A549 treated with AZD2906 at 1 μM for 4 hours (cell line): ENCODE measurements at places on chromosomes 5 and 9. TPM values are rescaled to one million over a fixed set of nuclear protein-coding genes. Genes with fewer than 3 reads are reported as not detected.

Gene LCN15
- total RNA-seq, result 0.05 to 0.09 TPM (median 0.09 TPM) in 3 of 5 replicates, not detected in the others

Gene NFIB
- 7.2 to 11.4 TPM (median 10.4 TPM) in 5 replicates for total RNA-seq

Gene SERF1A
- 0.63 to 1.8 TPM (median 0.89 TPM) in 5 replicates for total RNA-seq

Gene MLANA
- total RNA-seq, result not detected in 5 replicates

Gene BTNL3
- not detected in 5 replicates for total RNA-seq

Gene SV2C
- total RNA-seq, result not detected in 5 replicates

Gene TBCA
- total RNA-seq, result 248 to 295 TPM (median 259 TPM) in 5 replicates

Gene STKLD1
- 0.50 to 0.92 TPM (median 0.64 TPM) in 5 replicates for total RNA-seq

Gene TMEM171
- 4.0 to 5.8 TPM (median 4.7 TPM) in 5 replicates for total RNA-seq

Gene GABRP
- total RNA-seq, result not detected in 5 replicates

Gene PCDHGA3
- 0.02 to 0.03 TPM in 2 of 5 replicates, not detected in the others for total RNA-seq

Gene GRXCR2
- total RNA-seq, result not detected in 5 replicates

Gene SLC23A1
- 1.1 to 1.7 TPM (median 1.3 TPM) in 5 replicates for total RNA-seq

Gene QRFP
- not detected in 5 replicates for total RNA-seq

Gene HAVCR2
- total RNA-seq, result 0.17 to 0.62 TPM (median 0.24 TPM) in 5 replicates

Gene TAS2R1
- total RNA-seq, result not detected in 5 replicates

Gene SLC4A9
- 0.02 to 0.03 TPM in 2 of 5 replicates, not detected in the others for total RNA-seq

Gene EGFLAM
- 0.21 to 0.39 TPM (median 0.23 TPM) in 5 replicates for total RNA-seq

Gene DBH
- not detected in 5 replicates for total RNA-seq

Gene PCDHGA2
- 0.40 to 0.74 TPM (median 0.53 TPM) in 5 replicates for total RNA-seq

Gene TMEM174
- total RNA-seq, result not detected in 5 replicates

Gene IFNA2
- not detected in 5 replicates for total RNA-seq

Gene PCDH12
- total RNA-seq, result not detected in 5 replicates

Gene ECSCR
- not detected in 5 replicates for total RNA-seq

Gene SLC6A18
- total RNA-seq, result 0.24 TPM in 1 of 5 replicates, not detected in the others

Gene SPATA9
- 0.10 to 0.17 TPM (median 0.11 TPM) in 3 of 5 replicates, not detected in the others for total RNA-seq

Gene FOXD4L5
- 0.03 to 0.08 TPM (median 0.06 TPM) in 3 of 5 replicates, not detected in the others for total RNA-seq

Gene PCDHGA1
- total RNA-seq, result 0.23 to 0.32 TPM (median 0.27 TPM) in 5 replicates

Gene SUSD3
- 0.62 to 1.5 TPM (median 0.88 TPM) in 5 replicates for total RNA-seq

Gene GABRG2
- total RNA-seq, result not detected in 5 replicates

Gene SPINK7
- total RNA-seq, result not detected in 5 replicates

Gene CCNI2
- 0.07 to 0.26 TPM (median 0.10 TPM) in 4 of 5 replicates, not detected in the other for total RNA-seq

Gene ST8SIA4
- 0.21 to 0.49 TPM (median 0.29 TPM) in 5 replicates for total RNA-seq

Gene PLAC8L1
- total RNA-seq, result 0.14 to 0.30 TPM in 2 of 5 replicates, not detected in the others

Gene TAF11L5
- total RNA-seq, result not detected in 5 replicates

Gene SH2D3C
- total RNA-seq, result 0.05 to 0.16 TPM (median 0.08 TPM) in 4 of 5 replicates, not detected in the other
